ENCODE measurements at places on chromosomes 2 and 18. TPM values are rescaled to one million over a fixed set of nuclear protein-coding genes. Genes with fewer than 3 reads are reported as not detected.
A peak's percentile ranks its signal among the peaks of the same experiment; 100 is the strongest.

GRCh38 chr18:47215554-47216138 lies 35.8 kb downstream of the SKOR2 start:
- DNase-seq = peak; percentile 47

- peak; percentile 59 for DNase-seq
Observed at GRCh38 chr2:198004173-198004572, 199.8 kb downstream of the PLCL1 start.

Gene WDPCP
- 8.8 TPM for total RNA-seq

DNA sequence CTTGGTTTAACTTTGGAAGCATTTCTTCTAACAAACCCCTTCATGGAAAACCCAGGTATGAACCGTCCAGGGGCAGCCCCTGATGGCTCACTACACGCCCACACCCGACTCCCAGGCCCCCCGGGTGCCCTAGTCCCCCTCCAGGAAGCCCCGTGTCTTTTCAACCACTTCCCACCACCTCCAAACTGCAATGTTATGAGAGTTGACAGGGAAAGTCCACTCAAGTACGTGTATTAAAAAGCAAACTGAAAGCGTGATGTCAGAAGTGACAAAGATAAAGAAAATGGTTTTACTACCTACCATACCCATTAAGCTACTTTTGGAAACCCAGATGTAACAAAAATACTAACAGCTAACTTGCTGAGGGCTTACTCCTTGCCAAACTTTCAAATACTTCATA lies 51.5 kb downstream of the L3MBTL4 start:
- no peak for DNase-seq

DNA sequence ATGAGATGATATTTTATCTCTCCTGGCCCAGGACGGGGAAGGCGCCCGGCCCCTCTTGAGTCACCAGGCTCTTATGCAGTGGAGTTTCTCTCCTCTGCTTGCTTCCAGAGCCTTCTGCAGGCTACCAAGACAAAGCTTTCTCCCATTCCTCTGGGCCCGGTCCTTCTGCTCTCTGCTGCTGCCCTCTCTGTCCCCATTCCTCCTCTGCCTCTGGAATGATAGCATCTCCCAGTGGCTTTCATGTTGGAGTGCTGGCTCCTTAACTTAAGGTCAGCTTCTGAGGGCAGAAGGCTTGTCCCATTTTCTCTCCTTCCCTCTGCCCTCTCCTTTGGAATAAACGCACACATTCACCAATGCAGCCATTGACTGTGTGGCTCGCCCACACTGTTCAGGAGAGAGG lies 86.2 kb downstream of the SDC1 start:
- DNase-seq = no peak

DNA sequence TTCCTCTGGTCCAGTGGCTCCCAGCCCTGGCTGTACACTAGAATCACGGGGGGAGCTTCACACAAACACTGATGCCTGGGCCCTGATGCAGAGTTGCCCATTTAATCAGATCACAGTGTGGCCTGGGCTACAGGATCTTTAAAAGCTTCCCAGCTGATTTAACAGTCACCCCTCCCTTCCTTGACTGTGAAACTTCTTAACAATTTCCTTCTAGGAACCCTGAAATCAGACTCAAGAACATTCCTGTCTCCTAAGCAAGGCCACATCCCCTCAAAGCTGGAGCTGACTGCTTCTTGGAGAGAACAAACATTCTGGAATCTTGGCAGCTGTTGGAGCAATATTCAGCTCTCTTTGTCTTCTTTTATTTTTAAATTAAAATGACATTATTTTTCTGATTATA lies 88.7 kb downstream of the ADD2 start:
- DNase-seq = no peak

GRCh38 chr2:26590980-26591618 lies 50.1 kb downstream of the CIB4 start:
- DNase-seq = no peak

Gene STAT4
- total RNA-seq = 0.46 TPM

DNA sequence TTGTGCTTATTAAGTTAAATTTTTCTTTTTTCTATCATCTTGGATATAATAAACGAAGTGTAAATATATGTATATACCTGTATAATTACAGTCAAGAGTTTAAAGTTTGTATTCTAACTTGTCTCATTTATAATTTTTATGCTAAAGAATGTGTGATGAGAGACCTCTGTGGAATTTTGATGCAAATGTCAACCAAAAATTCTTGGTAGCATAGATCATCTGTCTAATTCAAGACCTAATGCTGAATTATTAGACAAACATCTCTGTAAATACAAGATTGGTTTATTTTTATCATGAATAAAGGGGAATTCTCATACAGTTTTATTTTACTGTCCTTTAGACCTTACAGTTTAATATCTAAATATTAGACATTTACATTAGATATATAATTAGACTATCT lies 149.2 kb upstream of the VWC2L start:
- no peak for DNase-seq

Gene SIX3
- total RNA-seq = not detected

DNA sequence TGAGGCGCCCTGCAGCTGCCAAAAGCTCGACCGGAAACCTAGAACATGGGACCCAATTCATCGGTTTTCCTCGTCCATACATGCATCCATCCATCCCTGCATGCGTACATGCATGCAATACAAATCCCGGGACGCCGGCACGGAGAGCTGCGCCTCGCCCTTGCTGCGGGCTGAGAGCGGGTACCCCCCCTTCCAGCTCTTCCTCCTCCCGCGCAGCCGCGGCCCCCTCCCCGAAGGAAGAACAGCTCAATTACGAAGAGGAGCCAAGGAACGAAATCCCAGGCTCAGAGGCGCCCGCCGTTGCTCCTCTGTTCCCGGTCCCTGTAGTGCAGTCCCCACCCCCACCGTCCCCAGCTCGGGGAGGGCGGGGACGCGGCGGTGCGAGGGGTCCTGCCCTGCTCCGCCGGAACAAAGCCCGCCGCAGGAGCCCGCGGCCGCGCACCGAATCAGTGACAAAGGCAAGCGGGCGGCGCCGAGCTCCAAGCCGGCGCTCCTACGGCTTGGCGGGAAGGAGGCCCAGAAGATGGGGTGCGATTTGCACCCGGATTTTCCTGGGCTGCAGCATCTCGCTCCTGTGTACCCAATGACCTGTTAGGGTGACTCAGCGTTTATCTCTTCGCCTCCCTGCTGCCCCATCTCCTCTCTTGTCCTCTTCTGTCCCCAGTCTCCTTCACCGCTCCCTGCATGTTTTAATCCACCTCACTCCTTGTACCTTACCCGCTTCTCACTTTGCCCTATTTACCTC lies 8.9 kb upstream of the POU3F3 start:
- no peak for DNase-seq

- DNase-seq = no peak
Observed at GRCh38 chr2:75142081-75142480, 57.2 kb downstream of the TACR1 start.

Gene PDE1A
- total RNA-seq = 0.83 TPM

DNA sequence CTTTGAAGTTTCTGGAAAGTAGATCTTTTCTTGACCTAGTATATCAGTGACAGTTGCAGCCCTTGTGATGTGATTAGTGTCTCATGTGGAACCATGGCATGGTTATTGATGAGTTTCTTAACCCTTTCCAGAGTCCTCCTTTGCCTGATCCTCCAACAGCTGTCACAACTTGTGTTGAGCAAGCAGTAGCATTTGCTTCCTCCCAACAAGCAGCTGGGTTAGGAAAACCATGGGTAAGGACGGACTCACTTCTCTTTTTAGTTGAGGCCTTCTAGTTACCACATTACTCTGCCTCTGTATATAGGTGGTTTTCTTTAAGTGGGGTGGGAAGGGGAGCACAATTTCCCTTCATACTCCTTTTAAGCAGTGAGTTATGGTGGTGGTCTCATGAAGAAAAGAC lies 96.3 kb downstream of the XRCC5 start:
- DNase-seq = no peak

DNA sequence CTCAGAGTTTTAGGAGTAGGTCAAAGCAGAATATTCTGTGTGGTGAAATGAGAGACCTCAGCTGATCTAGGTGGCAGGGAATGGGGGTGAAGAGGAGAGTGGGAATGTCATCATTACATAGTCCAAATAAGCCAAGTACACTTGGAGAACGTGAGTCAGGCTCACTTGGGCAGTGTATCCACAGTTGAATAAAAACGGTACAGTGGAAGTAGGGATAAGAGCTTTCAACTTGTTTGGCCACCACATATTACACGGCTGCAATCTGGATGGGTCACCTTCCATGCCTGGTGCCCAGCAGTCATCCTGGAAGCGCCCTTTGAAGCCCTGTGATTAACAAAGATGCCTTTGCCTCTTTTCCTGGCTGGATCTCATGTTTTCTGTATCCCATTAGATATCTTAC lies 28.6 kb downstream of the MIB1 start:
- DNase-seq = no peak

GRCh38 chr18:61274416-61274960 lies 58.7 kb upstream of the CDH20 start:
- no peak for DNase-seq

DNA sequence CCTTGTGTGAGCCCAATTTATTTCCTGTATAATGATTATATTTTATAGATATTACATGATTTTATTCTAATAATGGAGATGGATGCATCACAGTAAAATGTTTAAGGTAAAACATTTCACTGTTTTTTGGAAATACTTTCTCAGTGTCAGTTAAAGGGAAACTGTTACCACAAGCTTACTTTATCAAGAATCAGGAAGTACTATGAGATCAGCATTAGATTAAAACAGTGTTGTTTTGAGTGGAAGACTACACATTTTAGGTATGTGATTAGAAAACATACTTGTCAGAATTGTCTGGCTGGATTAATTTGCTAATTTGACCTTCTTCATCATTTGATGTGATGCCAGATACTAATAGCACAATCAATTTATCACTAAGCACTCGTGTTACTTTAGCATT lies at the start of gene HRH4:
TSS of gene HRH4 (plus strand) at position 250 of the 400 bp plus-strand sequence. CDS start at position 342, 92 bp downstream.
- DNase-seq = no peak

DNA sequence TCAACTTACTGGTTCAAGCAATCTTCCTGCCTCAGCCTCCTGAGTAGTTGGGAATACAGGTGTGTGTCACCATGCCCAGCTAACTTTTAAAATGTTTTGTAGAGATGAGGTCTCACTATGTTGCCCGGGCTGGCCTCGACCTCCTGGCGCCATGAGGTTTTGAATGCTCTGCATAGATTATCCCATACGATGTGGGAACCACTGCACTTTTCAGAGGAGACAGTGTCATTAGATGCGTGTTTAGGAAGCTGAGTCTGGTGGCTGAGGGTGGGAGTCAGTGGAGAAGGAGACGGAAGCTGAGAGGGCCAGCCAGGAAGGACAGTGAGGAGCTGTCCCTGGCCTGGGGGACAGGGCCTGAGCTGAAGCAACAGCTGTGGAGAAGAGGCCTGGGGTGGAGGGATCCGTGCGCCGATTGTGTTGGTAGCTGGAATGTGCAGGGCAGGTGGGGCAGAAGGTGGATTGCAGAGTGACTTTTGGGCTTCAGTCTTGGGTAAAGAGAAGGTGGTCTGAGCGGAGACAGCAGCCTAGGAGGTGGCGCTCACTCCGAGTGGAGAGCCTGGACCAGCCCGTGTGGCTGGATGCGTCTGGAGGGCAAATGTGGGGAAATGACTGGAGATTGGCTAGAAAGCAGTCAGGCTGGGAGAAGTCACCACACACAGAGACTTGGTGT lies 68.0 kb downstream of the LDLRAD4 start:
- no peak for DNase-seq

Gene MATN3
- total RNA-seq = 3.4 TPM

Gene COLEC12
- total RNA-seq = 13.8 TPM

GRCh38 chr18:9696112-9696511 lies 12.0 kb upstream of the RAB31 start:
- no peak for DNase-seq

Gene ZNF396
- total RNA-seq = 0.72 TPM

Gene TUBB8B
- total RNA-seq = 1.1 TPM

DNA sequence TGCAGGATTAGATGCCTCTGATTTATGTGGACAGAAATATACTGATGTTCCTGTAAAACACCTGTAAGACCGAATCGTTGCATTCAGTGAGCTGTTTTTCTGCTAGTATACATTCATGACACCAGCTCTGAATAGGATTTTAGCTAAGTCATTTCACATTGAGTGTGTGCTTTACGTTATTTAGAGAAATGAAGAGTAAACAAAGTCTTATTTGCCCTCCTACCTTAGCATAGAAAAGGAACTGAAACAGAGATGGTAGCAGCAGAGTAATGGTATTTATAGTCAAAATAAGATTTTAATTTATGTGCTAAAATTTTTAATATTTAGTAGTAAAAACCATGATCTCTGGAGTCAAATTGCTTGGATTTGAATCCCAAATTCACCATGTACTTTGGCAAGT lies 168.0 kb downstream of the CERS6 start:
- no peak for DNase-seq

- DNase-seq = peak; percentile 49
Observed at GRCh38 chr2:55111570-55112228, 61.4 kb upstream of the RTN4 start.

DNA sequence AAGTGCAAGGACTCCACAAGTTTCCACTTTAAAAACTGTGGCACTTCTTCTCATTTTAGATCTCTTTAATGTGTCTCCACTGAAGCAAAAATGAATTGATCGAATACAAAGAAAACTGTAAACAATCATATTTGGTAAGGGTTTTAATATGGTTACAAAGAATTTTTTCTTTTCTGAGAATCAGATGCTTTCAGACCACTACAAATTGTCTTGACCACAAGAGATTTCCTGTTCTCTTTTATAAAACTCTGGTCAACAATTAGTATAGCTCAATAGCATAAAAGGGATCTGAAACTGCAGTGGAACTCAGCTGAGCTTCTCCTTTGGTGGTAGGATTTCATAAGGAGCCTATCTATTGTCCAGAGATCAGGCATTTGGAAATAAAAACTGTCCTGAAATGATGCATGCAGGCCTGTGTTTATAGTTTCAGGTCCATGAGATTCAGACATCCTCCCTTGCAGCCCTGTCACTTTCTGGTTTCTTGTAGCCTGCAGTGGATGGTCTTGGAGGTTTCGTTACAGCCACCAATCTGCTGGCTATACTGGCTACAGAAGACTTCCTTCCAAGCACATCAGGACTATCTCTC lies 120.0 kb downstream of the DOCK10 start:
- no peak for DNase-seq

DNA sequence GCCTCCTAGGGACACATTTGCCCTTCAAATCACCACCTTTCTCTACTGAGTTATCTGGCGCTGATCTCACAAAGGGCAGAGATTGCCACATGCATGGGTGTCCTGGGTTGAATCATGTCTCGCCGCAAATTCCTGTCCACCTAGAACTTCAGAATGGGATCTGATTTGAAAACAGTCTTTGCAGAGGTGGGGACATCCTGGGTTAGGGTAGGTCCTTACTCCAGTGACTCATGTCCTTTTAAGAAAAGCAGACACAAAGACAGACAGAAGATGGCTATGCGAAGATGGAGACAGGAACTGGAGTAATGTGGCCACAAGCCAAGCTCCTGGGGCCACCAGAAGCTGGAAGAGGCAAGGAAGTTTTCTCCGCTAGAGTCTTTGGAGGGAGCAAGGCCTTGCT lies 197.4 kb upstream of the SMIM21 start:
- no peak for DNase-seq

DNA sequence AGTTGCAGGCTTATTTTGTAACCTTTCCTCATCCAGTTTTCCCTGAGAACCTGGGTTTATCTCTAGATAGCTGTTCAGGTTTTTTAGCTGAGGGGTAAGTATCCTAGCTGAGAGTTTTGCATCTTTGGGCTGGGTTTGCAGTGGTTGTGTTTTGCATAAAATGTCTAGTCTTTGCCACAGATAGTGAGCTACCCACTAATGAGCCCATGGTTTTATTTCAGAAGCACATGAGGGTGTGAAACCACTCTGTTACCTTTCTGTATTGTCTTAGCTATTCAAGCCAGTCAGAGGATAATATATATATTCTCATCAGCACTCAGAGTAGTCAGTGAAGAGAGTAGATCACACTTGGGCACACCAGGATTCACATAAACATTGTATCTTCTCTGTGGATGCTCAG lies 24.6 kb upstream of the TXNDC2 start:
- DNase-seq = no peak

- no peak for DNase-seq
Observed at GRCh38 chr2:46872902-46873603, 42.6 kb downstream of the MCFD2 start.
